Activated CD8-positive, alpha-beta memory T cell treated with anti-CD3 and anti-CD28 coated beads for 4 hours (primary cell): ENCODE measurements at places on chromosomes 1 and 21.

- no peak for DNase-seq
Measured at GRCh38 chr1:106699433-106699832, 357.0 kb upstream of the PRMT6 start.

GRCh38 chr1:29237852-29238619 is 1.7 kb downstream of the PTPRU start:
- no peak for DNase-seq

GRCh38 chr1:229068270-229068987 is 202.5 kb upstream of the RAB4A start:
- DNase-seq, result no peak

DNA sequence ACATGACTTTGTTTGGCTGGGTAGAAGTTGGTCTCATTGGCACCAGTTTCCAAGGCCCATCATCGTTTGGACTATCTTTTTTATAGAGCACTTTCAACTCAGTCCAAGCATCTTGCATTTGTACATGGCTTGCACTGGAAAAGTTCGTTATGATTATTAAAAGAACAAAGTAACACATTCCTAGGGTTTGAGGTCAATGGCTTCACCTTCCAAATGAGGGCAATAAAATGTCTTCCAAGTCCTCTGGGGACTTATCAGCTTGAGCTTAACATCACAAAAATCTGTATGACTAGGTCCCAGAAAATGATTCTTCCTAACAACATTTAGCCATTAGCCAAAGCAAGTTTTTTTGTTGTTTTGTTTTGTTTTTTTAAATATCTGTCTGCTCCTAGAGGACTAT is 610.8 kb downstream of the LMO4 start:
- no peak for DNase-seq

DNA sequence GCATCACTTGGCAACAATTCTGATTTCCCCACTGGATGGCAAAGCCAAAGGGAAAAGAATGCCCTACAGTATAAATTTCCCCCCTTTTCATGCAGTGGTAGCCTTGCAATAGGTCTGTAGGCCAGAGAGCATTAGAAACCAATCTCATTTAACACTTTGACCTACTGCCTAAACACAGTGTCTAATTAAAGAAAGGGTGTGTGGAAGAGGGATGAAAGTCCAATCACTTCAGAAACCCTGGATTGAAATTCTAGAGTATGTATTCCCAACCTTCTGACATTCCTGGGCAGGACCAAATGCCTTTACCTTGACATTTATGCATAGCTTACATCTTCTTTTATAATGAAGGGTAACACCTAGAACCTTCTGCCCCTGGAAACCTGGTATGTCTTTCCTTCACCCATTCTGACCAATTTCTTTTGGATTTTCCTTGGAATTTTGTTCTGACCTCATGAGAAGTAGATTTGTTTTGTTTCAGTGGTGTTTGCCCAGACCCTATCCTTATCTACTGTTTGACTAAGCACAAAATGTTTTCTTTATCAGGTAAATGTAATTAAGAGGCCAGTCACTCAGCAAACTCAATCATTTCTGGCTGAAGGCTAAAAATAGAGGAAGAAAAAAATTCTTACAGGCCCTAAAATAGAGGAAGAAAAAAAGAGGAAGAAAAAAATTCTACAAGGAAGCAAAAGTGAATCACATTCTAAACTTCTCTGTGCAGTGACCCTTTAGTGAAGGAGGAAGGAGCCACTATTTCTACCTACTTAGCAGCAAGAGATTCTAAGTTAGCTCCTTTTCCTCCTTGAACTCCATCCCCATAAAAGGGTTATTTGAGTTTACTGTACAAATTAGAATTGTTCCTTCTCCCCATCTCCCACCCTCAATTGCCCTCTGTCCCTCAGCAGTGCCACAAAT is 129.5 kb upstream of the DSCAM start:
- no peak for DNase-seq

- no peak for DNase-seq
Measured at GRCh38 chr1:37372302-37372701, 102.1 kb upstream of the ZC3H12A start.

- DNase-seq, result no peak
Measured at GRCh38 chr1:97088391-97088790, 366.8 kb downstream of the PTBP2 start.
